ENCODE measurements at places on chromosomes 1 and 21.

- DNase-seq: no peak
These were observed 32.3 kb downstream of the STPG1 start for GRCh38 chr1:24381256-24381655.

- no peak for DNase-seq
These were observed 117.9 kb downstream of the MACF1 start for GRCh38 chr1:39322431-39322830.

- DNase-seq: no peak
These were observed 44.9 kb upstream of the FOXD3 start for GRCh38 chr1:63277195-63278192.

GRCh38 chr1:156391701-156392100 is 22.7 kb downstream of the RHBG start:
- DNase-seq: no peak

DNA sequence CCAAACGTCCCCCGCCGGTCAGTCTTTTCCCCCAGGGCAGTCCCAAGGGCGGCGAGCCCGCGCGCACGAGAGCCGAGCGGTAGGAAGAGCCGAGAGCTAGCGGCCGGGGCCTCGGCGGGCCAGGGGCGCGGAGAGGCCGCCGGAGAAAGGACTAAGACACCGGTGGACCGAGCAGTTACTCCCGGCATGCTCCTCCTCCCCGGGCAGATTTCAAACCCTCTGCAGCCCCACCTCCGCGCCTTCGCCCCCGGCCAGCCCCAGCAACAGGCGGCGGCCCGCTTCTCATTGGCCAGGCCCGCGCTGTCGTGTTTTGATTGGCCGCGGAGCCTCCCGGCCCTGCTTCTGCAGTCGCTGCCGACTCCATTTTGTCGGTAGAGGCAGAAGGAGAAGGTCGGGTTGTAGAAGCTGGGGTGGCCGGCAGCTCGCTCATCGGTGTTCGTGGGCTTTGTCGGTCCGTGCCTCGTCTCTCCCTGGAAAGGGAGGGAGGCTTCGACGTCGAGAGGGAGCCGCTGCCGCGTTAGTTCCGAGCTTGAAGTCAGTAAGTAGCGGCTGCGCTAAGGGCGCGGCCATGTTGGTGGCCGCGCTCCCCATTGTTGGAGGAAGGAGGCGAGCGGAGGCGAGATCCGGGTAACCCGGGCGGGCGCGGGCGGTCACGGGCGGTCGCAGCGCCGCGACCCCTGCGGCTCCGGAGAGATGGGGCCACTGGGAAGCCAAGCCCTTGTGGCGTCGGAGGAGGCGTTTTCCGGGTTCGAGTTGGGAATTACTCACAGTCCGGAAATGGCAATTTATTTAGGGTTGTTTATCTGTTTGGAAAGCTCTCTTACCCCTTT is at the start of gene PNRC2:
Gene PNRC2 (plus strand): TSS at position 368 of the 830 bp plus-strand sequence. CDS start 1,630 bp downstream, outside the sequence.
- DNase-seq: peak; percentile 91

DNA sequence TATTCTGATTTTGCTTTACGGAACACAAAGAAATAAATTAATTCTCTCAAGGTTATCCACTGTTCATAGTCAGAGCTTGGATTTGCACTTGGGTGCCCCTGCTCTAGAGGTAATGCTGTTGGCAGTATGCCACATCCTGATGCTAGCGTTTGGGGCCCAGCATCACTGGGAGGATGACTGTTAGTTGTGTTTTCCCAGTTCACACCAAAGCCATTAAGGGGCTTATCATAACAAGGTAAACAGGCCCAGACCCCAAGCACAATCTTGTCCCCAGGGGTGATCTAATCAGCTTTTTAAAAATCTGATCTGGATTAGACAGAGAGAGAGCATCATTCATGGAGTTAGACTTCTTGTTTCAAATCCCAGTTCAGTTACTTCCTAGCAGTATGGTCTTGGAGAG is 60.2 kb upstream of the PBX1 start:
- DNase-seq: no peak

GRCh38 chr1:15214527-15214926 is 32.5 kb upstream of the FHAD1 start:
- DNase-seq: no peak

DNA sequence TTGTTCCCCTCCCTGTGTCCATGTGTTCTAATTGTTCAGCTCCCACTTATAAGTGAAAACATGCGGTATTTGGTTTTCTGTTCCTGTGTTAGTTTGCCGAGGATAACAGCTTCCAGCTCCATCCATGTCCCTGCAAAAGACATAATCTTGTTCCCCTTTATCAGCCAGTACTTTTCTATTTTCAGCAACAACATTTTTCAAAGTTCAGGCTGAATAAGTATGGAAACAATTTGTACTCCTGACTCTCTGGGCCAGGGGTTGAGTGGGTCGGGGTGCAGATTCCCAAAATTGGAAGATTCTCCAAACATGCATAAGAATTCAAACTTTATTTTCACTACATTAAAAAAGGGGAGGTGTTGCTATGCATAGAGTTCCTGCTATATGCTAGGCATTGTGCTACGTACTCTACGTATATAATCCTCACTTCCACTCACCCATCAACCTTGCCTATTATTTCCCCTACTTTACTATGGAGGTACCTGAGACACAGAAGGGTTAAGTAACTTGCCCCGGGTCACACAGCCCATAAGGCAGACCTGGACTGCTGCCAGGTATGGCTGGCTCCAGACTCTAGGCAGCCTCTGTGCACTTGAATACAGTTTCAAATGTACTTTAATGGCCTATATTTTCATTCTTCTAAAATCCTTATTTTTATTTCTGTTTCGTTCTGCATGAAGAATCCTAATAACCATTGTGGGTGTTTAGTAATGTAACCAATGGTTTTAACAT is 117.1 kb upstream of the C8B start:
- no peak for DNase-seq

DNA sequence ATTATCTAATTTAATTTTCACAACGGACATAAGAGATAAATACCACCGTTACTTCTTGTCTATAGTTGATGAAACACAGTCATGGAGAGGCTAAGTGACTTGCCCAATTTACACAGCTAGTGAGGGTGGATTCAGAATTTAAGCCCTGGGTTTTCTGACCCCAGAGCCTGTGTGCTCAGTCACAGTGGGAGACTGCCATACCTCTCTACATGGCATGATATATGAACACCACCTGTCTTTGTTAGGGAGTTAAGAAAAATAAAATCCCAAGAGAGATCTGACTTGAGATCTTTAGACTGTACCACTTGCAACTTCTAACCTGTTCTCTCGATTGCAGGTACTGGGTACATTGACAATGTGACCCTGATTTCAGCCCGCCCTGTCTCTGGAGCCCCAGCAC is 40.3 kb downstream of the LAMC2 start:
- no peak for DNase-seq

Data from DMS 273 treated with DMSO at 0.1 percent for 48 hours (cell line).